ENCODE measurements at places on chromosomes 1 and 21. TPM values are rescaled to one million over a fixed set of nuclear protein-coding genes. Genes with fewer than 3 reads are reported as not detected.

COL24A1 gene
- total RNA-seq = 6.7 TPM

DNA sequence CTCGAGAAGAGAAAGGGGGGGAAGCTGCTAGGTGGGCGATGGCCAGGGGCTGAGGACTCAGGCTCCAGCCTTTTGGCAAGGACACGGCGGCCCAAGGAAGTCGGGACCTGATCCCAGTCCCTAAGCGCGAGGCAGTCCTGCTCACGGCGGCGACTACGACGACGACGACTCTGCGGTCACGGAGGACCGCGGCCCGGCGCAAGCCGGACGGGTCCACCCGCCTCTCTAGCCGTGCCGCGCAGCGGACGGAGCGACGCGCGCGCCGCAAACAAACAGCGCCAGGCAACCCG is 401 bp downstream of the WNT9A start:
- DNase-seq = no peak

LCE1B gene
- total RNA-seq = not detected

DNA sequence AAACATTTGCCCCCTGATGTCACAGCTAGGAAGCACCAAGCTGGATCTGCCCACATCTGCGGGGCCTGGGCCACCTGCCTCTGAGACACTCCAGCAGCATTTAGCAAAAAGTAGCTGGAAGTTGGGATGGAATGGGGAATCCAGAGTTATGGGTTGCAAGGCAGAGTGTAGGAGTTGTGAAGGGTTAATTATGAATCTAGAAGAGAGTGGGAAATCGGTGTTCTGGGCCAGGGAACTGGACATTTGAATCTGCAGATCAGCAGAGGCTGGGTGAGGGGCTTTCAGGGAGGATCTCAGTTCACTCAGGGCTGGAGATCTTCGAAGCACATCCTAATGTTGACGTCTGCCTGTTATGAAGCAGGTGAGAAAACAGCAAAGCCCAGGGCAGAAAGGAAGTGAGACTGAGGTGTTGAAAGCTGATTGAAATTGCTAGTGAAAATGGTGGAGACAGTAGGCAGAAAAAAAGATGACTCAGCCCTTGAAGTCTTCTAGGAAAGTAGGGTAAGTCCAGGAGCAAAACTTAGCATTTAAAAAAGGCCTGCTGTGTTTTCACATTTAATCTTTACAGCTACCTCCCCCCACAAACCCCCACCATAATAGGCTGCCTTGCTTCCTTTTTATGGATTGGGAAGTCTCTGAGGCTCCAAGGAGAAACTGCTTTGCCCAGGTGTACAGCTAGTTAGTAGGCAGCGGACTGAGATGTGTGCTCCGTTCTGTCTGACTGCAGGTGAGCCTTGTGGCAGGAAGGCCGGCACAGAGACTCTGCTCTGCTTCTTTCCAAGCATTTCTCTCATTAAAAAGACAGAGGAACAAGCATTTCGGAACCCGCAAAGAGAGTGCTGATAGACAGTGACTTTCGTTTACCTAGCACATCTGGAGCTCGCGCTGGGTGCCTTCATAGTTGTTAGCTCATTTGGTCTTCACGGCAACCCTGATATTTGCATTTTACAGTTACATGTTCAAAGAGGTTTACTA is 7.2 kb downstream of the VANGL1 start:
- DNase-seq = no peak

DNA sequence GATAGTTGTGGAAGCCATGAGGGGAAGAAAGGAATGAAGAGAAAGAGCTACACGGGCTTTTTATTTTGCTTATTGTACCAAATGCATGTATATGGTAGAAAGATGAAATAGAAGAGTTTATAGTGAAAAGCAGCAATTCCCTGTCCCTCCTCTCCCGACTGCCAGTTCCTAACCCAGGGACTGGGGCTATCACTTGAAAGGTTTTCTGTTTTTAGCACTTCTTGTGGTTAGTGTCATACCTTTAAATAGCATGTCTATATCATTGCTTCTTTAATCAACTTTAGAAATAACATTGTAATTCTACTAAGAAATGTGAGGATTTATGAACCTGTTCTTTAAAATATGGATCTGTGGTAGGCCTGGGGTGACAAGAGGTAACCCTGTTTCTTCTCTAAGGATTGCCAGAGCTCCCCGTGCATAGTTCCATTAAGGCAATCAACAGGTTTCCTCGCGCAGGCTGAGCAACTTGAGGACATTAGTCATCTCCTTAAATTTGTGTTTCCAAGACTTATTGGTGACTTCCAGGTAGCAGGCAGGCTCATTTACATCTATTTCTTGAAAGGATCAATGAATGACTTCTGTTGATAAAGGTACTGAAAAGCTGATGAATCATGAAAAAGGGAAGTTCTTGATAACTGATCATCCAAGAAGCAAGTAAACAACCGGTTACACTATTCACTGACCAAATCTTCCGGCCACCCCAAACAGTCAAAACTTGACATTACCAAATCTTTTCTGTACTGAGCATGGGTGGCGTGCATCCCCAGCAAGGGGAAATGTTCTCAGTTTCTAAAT is 37.8 kb upstream of the S1PR1 start:
- no peak for DNase-seq
